Karpas-422 (cell line): ENCODE measurements at places on chromosomes 4 and X. TPM values are rescaled to one million over a fixed set of nuclear protein-coding genes. Genes with fewer than 3 reads are reported as not detected.

- no peak for DNase-seq
- H3K27ac ChIP-seq: no peak overlapping the region
- H3K36me3 ChIP-seq: no peaks in the 10 kb centered on the region
- peaks cover 3% of the 10 kb centered on the region; the same call in 1 of the 2 replicates for H3K4me1 ChIP-seq
- no peaks in the 10 kb centered on the region for H3K27me3 ChIP-seq
Measured at GRCh38 chr4:72702948-72703347, 133.9 kb upstream of the ADAMTS3 start.

RBM47 gene
- total RNA-seq: not detected in 2 replicates

MAGEA2B gene
- total RNA-seq: not detected in 2 replicates

- H3K4me3 ChIP-seq: no peak overlapping the region
- no peak for DNase-seq
- no peaks in the 10 kb centered on the region for H3K4me1 ChIP-seq
- no peaks in the 10 kb centered on the region for H3K27me3 ChIP-seq
- no peaks in the 10 kb centered on the region for H3K36me3 ChIP-seq
Measured at GRCh38 chr4:150012851-150013360, 65.3 kb upstream of the DCLK2 start.

- no peak overlapping the region for H3K27ac ChIP-seq
- DNase-seq: no peak
- H3K36me3 ChIP-seq: no peaks in the 10 kb centered on the region
- H3K4me3 ChIP-seq: no peak overlapping the region
Measured at GRCh38 chr4:57131849-57132742, 21.9 kb upstream of the IGFBP7 start.

GRCh38 chr4:155877971-155878370 is 11.9 kb upstream of the ASIC5 start:
- H3K27ac ChIP-seq: no peak overlapping the region
- peaks cover 6% of the 10 kb centered on the region for H3K4me1 ChIP-seq
- no peaks in the 10 kb centered on the region for H3K36me3 ChIP-seq
- DNase-seq: no peak
- H3K4me3 ChIP-seq: no peak overlapping the region

DNA sequence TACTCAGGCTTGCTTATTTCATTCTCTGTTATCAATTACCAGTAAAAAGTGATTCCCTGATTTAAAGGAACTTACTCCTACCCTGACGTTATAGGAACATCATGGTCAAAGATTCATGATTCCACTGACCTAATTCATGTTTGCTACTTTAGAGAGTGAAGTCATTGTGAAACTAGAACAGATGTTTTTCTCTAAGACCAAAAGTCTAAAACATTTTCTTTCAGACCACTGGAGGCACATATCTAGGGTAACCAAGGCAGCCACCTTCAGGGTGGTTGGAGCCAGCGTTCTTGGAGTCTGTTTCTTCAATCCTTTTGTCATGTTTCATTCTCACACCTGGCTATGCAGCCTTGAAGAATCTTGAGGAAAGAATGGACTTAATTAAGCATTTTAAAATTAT is 77.8 kb downstream of the GALNTL6 start:
- no peak overlapping the region for H3K4me3 ChIP-seq
- H3K27ac ChIP-seq: no peak overlapping the region
- no peaks in the 10 kb centered on the region for H3K4me1 ChIP-seq
- no peak for DNase-seq

UGT2B7 gene
- not detected in 2 replicates for total RNA-seq

GAGE12E gene
- not detected in 2 replicates for total RNA-seq

CFAP99 gene
- 0.67 TPM in 1 of 2 replicates, not detected in the other for total RNA-seq

DNA sequence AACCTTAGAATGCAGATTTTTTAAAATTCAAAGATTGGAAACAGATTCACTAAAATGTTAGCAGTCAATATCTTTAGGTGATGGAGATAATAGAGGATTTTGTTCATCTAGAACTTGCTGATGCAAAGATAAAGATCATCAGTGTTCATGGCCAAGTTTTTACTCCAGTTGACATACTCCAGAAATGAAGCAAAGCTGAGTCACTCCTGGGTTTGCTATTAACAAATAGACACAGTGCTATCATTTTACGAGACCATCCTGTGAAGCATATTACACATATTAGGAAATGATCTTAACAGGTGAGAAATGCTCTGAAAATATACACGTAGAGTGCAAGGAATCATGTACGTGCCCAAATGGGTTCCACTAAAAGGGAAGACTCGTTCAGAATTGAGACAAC is 170.6 kb upstream of the FAM9B start:
- H3K27ac ChIP-seq: no peak overlapping the region
- no peak for DNase-seq

GRCh38 chr4:55446578-55446922 is 50.8 kb downstream of the TMEM165 start:
- no peaks in the 10 kb centered on the region for H3K27me3 ChIP-seq
- no peak for DNase-seq
- no peaks in the 10 kb centered on the region for H3K4me1 ChIP-seq
- no peaks in the 10 kb centered on the region for H3K36me3 ChIP-seq
- H3K4me3 ChIP-seq: no peak overlapping the region

DNA sequence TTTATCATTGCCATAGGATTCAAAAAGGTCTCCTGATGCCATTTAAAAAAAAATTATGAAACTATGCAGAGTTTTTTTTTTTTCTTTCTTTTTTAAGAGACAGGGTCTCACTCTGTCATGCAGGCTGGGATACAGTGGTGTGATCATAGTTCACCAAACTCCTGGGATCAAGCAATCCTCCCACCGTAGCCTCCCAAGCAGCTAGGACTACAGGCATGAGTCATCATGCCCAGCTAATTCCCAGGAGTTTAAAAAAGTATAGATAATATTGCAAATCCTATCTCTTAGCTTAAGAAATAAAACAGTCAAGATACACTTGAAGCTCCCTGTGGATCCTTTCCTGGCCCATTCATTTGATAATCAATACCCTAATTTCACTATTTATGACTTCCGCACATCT is 58.6 kb upstream of the PRSS48 start:
- H3K36me3 ChIP-seq: no peaks in the 10 kb centered on the region
- DNase-seq: no peak
- no peaks in the 10 kb centered on the region for H3K4me1 ChIP-seq
- no peak overlapping the region for H3K27ac ChIP-seq

PDCL2 gene
- total RNA-seq: not detected in 2 replicates

TMPRSS11D gene
- not detected in 2 replicates for total RNA-seq

PABPC5 gene
- total RNA-seq: not detected in 2 replicates

GRCh38 chrX:29659911-29660310 is 555.5 kb upstream of the MAGEB2 start:
- H3K27ac ChIP-seq: no peak overlapping the region
- H3K27me3 ChIP-seq: no peaks in the 10 kb centered on the region
- no peak overlapping the region for H3K4me3 ChIP-seq
- H3K4me1 ChIP-seq: no peaks in the 10 kb centered on the region

DNA sequence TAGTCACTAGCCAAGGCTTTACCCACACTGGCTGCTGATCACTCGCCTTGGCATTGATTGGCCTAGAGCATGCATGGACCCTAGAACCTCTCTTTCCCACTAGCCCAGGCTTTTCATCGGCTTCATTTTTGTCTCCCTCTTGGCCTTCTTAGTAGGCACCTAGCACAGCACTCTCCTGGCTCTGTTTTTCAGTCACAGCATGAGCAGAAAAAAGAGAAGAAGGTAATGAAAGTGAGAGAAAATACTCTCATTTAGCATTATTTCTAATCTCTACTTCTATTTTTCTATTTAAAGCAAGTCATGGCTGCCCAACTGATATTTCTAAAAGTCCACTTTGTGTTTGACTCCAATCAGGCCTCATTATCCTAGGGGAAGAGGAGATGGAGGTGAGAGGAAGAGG is 267.2 kb downstream of the FBXO8 start:
- no peak overlapping the region for H3K4me3 ChIP-seq
- no peaks in the 10 kb centered on the region for H3K36me3 ChIP-seq
- no peak for DNase-seq
- H3K27ac ChIP-seq: no peak overlapping the region
- no peaks in the 10 kb centered on the region for H3K4me1 ChIP-seq

- H3K27me3 ChIP-seq: no peaks in the 10 kb centered on the region
- DNase-seq: no peak
Measured at GRCh38 chr4:9781343-9782135, at the start of gene DRD5. Gene DRD5 (plus strand): TSS chr4:9781634. CDS start chr4:9782030, 396 bp downstream.

GRCh38 chr4:100848841-100849240 is 331.0 kb upstream of the EMCN start:
- H3K27ac ChIP-seq: no peak overlapping the region
- no peaks in the 10 kb centered on the region for H3K4me1 ChIP-seq
- H3K27me3 ChIP-seq: no peaks in the 10 kb centered on the region
- peak; percentile 44 for DNase-seq
- no peak overlapping the region for H3K4me3 ChIP-seq

MAGEB17 gene
- not detected in 2 replicates for total RNA-seq

GRCh38 chr4:6076391-6076790 is 58.2 kb upstream of the C4orf50 start:
- H3K36me3 ChIP-seq: no peaks in the 10 kb centered on the region
- no peak overlapping the region for H3K4me3 ChIP-seq
- H3K27ac ChIP-seq: no peak overlapping the region

DNA sequence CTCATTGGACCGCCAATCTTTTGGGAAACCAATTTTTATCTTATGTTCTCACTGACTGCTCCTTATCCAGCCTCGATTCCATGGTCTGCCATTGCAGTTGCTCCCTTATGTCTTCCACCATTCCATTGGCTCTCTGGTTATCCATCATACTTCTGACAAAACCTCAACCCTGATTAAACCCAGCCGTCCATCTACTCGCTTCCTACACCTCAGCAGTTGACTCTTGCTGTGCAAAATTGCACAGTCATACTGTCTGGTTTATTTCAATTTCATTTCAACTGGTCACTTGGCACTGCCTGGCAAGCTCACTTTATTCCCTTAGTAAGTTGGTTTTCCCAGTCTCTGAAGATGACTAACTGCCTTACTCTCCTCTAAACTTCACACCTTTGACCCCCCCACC is 26.2 kb downstream of the ARL9 start:
- H3K27ac ChIP-seq: no peak overlapping the region
- no peak for DNase-seq
- no peaks in the 10 kb centered on the region for H3K27me3 ChIP-seq
- no peaks in the 10 kb centered on the region for H3K36me3 ChIP-seq
- no peaks in the 10 kb centered on the region for H3K4me1 ChIP-seq

DNA sequence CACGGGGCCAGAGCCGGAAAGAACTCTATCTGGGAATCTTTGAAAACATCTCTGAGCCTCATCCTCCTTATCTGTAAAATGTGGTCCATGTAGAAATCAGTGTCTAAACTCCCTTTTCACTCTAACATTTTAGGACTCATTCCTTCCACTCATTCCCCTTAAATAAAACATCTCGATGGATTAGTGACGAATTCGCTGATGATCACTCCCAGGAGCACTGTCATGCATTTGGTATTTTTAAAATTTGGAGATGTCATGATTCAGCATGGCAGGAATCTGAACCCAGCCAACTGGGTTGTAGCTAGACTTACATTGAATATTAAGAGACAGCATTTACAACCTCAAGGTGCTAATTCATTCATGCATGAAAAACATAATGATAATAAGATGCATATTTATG is 88.1 kb downstream of the SPANXN3 start:
- H3K4me1 ChIP-seq: no peaks in the 10 kb centered on the region
- no peak for DNase-seq

- no peaks in the 10 kb centered on the region for H3K36me3 ChIP-seq
- peak overlapping the region; percentile 52 for H3K4me3 ChIP-seq
- no peak for DNase-seq
- H3K4me1 ChIP-seq: no peaks in the 10 kb centered on the region; the same call in 1 of the 2 replicates
- H3K27me3 ChIP-seq: no peaks in the 10 kb centered on the region
Measured at GRCh38 chr4:140755774-140756318, 339 bp downstream of the TBC1D9 start.
